NCI-H82 (cell line): ENCODE measurements at places on chromosomes 6 and 20.

GRCh38 chr6:111683749-111684267 lies 78.1 kb upstream of the TRAF3IP2 start:
- DNase-seq: no peak

DNA sequence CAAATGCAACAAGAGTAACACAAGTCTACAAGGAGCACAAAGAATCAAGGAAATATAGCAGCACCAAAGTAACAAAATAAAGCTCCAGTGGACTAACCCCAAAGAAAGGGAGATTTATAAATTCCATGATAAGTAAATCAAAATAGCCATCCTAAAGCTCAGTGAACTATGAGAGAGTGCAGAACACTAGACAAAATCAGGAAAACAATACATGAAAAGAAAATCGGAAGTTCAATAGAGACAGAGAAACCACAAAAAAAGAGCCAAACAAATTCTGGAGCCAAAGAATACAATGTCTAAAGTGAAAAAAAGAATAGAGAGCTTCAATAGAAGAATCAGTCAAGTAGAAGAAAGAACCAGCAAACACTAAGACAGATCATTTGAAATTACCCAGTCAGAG lies 247.3 kb upstream of the TENT5A start:
- DNase-seq: no peak

DNA sequence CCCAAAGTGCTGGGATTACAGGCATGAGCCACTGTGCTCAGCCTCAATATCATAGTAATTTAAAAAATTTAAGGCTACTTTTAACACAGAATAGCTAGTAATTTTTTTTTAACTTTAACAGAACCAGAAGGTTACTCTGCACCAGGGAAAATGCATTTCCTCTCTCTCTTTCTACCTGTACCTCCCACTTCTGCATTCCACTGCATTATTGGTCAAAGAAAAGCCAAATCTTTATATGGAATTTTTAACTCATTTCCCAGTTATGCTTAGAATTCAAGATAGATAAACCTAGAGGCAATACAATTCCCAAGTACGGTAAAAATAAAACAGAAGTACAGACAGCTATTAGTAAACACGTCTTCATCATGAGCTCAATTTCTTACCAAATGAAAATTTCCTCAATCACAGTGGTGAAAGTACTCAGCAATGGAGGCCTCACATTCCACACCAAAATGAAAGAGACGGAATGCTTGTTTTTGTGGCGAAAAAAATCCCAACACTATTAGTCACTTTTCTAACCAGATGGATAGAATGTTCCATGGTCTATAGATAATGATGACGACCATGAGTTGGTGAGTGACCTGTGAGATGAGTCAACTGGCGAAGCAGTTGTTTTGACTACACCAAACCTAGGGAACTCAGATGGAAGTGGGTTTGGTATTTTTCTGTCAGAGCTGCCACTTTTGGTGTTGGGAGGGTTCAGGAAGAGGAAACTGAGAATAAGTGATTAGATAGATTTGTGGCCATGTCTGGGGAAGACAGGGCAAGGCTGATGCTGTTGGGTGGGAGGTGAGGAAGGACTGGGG lies 104.7 kb upstream of the SGK1 start:
- no peak for DNase-seq

DNA sequence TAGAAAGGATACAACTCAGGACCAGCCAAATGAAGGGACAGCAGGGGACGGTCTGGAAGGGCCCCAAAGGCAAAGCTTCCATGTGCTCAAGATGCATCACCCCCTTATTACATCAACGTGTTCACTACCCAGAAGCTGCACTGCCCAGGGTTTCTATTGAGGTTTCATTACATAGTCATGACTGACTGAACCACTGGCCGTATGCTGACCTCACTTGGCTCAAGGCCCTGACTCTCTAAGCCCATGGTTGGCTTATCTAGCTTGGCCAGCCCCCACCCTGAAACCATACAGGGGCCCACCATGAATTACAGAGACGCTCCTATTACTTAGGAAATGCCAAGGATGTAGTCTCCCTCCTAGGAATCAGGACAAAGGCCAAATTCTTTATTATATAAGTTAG lies 179.4 kb downstream of the FOXC1 start:
- DNase-seq: no peak

- peak; percentile 54 for DNase-seq
These were observed 127.2 kb downstream of the CD109 start for GRCh38 chr6:73823046-73823735.
